Activated CD8-positive, alpha-beta memory T cell treated with anti-CD3 and anti-CD28 coated beads for 48 hours (primary cell): ENCODE measurements at places on chromosomes 7 and 10.

DNA sequence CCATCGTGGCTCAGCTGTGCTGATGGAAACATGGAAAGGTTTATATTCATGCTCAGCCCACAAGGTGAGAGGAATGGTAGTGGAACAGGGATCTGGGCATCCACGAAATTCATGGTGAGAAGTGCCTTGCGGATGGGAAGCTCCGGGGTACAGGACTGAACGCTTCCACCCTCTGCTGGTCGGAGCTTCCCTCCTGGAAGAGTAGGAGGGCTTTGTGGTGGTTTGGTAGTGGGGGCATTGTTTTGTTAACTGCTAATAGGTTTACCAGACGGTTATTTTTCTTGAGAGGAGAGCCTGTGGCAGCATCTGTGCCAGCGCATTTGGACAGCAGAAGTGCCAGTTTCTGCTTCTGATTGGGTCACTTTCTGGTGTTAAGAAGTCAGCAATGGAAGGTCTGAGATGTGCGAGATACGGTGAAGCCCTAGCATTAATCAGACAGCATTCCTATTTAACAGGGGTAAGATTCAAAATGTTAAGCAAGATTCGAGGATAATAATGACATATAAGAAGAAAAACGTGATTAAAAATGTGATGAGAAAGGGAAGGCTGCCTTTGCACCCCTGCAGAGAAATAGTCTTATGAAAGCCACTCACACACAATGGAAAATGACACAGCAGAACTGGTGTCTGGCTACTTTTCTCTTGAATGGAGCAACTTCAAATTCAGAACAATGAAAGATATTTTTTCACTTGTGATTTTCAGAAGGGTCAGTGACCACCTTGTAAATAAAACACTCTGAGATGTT is 17.7 kb downstream of the ABCA13 start:
- no peak for DNase-seq

GRCh38 chr7:44445986-44446671 is 44.3 kb downstream of the NUDCD3 start:
- DNase-seq: no peak

- no peak for DNase-seq
Measured at GRCh38 chr7:141001122-141001521, 13.6 kb downstream of the MRPS33 start.

DNA sequence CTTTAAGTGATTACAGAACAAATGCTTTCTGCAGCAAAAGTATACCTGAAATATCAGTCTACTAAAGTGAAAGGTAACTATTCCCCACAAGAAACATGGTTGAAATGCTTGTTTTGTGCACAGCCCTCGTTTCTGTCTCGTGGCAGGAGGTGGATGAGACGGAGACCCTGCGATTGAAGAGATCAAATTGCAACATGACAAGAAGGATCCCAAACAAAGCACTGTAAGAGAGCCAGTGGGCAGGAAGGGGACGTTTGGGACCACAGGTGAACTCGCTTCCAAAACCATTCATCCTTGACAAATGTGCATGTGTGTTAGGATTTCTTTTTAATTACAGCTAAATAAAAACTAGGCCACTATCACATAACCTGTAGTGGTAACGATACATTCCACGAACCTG is 192.6 kb downstream of the CCSER2 start:
- DNase-seq: no peak

GRCh38 chr10:113961182-113962031 is 82.3 kb upstream of the ADRB1 start:
- no peak for DNase-seq

DNA sequence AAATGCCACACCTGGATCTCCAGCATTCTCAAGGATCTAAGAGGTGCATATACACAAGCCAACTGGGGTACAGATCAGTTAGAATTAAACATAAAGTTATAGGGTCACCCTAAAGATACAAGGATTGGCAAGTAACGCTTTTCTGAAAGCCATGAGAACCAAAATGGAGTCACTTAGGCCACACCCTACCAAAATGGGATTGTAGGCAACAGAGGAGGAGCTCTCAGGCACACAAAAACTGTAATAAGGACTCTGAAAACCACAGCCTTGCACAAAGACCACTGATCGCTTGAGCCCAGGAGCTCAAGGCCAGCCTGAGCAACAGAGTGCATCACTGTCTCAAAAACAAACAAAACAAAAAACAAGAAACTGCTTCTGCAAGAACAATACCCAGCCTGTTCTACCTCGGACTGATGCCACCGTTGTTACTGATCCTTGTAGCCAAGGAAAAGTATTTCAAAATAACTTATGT is 35.5 kb downstream of the SVOPL start:
- no peak for DNase-seq

GRCh38 chr7:90994121-90994520 is 270.1 kb upstream of the FZD1 start:
- DNase-seq: no peak

DNA sequence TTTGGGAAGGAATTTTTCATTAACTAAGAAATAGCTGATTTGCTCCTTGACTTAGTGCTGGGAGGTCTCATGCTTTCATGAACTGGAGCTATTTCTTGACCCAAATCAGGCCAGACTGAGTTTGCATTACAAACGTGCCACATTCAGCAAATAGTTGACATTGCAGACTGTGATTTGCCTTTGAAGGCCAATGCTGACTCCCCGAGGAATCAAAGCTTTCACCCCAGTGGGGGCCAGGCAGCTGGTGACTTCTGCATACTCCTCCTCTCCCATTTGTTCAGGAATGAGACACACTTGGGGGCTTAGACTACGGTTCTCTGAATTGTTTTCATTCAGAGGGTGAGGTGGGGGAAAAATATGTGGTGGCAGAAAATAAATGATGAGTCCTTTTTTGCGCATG is 111.0 kb upstream of the JAZF1 start:
- no peak for DNase-seq

GRCh38 chr10:15236340-15236739 is 67.8 kb upstream of the NMT2 start:
- DNase-seq: no peak

DNA sequence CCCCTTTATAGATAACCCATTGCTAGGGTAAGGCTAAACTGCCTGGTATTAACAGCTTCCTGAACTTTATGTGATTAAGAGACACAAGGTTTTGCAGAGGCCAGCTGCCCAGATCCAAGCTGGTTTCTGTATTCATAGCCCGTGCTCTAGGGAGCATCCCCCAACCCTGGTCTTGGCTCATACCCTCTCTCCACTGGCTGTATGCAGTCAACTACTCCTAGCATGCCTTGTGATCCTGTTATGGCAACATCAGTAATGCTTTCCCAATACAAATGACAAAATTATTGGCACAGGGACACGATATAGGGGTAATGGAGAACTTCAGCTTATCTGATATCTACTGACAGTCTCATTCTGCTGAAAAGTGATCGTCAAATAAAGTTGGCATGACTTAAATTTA is 202.8 kb upstream of the MKLN1 start:
- DNase-seq: no peak

DNA sequence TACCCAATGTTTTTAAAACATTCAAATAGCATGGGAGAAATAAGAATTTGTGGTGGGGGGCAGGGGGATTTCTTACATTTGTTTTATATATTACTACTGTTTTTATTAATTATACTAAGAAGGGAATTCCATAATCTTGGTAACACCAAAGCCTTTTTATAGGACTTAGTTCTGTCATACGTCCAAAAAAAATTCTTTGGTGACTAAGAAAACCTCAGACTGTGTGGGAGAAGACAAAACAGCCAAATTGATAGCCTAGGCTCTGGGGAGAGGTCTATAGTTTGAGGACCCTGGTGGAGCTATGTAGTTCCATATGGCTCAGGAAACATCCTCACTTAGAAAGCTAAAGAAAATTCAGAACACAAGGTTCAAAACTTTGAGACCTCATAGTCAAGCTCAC is 23.4 kb downstream of the ACSM6 start:
- no peak for DNase-seq

DNA sequence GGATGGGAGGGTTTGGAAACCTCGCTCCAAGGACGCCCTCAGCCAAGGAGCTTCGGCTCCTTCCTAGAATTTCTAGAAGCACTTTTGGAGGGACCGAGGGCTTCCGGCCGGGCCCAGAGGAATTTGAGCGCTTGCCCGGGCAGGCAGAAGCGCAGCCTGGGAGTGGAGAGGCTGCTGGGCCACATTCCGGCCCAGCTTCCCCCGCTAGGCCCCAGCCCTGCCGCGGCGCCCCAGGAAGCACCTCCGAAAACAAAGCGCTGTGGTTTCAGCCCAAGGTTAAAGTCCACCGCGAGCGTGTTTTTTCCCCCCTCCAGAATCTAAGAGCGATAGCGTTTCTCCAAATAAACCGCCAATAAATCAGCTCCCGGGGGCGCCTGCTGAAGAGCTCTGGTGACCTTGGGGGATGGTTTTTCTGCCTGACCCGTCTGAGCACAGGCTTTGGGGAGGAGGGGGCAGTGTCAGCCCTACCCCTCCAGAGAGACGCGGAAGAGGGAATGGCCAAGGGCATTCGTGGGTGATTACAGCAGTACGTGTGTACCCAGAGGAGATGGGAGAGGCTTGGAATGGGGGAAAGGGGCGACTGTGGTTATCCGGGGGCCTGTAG is 5.7 kb upstream of the TNRC18 start:
- DNase-seq: no peak

DNA sequence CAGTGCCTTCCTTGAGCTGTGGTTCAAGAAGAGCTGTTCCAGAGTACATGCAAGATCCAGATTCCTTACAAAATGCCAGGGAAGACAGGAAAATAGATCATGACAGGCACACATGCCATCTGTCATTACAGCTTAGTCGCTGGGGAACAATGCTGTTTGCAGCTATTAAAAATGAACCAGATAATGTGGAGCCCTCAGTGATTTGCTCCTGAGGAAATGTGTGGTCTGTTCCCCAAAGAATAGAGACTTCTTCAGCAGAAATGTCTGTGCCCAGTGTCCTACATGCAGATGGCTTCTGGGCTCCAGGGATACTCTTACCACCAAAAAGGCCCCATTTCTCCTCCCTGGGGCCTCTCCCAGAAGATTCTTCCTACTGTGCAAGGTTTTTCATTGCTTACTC is 627.9 kb downstream of the SORCS3 start:
- DNase-seq: no peak

GRCh38 chr10:49664842-49665355 is 14.6 kb upstream of the C10orf53 start:
- DNase-seq: no peak

- DNase-seq: no peak
Measured at GRCh38 chr10:96460316-96460715, 53.4 kb downstream of the TLL2 start.

- no peak for DNase-seq
Measured at GRCh38 chr10:110218632-110219031, 11.2 kb downstream of the MXI1 start.

DNA sequence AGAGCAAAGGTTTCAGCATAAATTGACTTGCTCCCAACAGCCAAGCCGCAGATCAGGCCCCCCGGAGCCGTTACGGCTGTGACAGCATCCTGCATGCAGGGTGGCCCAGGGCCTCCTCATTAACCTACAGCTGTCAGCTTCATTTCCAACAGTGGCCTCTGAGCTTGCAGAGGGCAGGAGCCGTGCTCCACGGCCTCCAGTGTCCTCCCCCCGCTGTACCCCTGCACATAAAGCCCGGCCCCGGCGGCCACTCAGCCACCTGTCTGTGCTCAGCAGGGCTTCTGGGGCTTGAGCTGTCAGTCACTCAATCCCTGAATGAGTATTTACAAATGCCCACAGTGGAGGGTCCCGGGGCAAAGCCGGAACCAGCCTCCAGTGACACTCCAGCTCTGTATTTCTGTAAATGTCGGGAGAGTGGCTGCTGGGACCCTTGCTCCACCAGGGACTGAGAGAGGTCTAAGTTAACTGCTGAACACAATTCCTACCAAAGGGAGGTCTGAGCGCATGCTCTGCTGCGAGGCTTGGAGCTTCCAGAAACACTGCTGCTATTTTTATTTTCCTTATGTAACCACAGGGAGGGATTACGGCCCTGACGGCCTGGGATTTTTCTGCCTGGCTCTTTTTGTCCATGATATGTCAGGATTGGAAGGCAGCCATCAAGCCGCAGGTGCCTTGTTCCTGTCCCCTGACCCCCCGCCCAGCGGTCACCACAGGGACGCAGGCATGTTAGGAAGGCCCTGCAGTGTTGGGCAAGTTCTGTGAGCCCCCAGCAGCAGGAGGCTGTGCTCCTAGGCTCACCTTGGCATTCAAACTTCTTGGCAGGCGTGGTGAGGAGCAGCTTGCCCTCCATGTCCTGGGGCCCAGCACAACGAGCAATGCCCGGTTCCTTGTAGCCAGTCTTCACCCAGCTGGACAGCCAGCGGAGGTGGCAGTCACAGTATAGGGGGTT is 165.0 kb downstream of the SLIT1 start:
- no peak for DNase-seq

DNA sequence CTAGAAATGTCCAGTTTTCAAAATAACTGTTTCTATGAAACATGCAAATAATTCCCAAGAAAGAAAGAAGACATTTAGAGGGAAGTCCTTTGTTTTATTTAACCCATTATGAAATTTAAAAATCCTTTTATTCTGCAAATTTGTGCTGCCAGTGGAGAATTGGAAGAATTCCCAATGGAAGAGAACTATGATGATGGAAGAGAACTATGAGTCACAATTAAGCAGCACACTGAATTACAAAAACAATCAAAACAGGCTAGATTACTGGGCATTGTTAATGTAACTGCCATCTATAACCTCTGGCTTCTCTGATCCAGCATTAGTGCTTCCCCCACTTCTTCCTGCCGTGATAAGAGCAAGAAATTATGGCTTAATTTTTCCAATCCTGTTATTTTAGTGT is 126.2 kb upstream of the FEZF1 start:
- no peak for DNase-seq

- DNase-seq: no peak
Measured at GRCh38 chr10:32204606-32205005, 142.4 kb downstream of the EPC1 start.

DNA sequence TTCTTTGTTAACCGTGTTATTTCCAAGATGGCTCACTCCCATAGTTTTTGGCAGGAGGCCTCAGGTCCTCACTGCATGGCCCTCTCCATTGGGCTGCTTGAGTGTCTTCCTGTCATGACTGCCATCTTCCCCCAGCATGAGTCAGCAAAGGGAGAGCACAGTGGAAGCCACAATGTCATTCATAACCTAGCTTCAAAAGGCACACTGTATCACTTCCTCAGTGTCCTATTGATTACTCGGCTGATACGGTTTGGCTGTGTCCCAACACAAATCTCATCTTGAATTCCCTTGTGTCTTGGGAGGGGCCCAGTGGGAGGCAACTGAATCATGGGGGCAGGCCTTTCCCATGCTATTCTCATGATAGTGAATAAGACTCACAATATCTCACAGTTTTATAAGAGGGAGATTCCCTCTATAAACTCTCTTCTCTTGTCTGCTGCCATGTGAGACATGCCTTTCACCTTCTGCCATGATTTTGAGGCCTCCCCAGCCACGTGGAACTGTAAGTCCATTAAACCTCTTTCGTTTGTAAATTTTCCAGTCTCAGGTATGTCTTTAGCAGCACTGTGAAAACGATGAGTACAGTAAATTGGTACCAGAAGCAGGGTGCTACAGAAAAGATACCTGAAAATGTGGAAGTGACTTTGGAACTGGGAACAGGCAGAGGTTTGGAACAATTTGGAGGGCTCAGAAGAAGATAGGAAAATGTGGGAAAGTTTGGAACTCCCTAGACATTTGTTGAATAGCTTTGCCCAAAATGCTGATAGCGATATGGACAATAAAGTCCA is 106.5 kb downstream of the PRLHR start:
- DNase-seq: no peak

GRCh38 chr10:107847620-107848019 is 683.1 kb upstream of the SORCS1 start:
- no peak for DNase-seq
